ENCODE measurements at places on chromosomes 2 and 18.

DNA sequence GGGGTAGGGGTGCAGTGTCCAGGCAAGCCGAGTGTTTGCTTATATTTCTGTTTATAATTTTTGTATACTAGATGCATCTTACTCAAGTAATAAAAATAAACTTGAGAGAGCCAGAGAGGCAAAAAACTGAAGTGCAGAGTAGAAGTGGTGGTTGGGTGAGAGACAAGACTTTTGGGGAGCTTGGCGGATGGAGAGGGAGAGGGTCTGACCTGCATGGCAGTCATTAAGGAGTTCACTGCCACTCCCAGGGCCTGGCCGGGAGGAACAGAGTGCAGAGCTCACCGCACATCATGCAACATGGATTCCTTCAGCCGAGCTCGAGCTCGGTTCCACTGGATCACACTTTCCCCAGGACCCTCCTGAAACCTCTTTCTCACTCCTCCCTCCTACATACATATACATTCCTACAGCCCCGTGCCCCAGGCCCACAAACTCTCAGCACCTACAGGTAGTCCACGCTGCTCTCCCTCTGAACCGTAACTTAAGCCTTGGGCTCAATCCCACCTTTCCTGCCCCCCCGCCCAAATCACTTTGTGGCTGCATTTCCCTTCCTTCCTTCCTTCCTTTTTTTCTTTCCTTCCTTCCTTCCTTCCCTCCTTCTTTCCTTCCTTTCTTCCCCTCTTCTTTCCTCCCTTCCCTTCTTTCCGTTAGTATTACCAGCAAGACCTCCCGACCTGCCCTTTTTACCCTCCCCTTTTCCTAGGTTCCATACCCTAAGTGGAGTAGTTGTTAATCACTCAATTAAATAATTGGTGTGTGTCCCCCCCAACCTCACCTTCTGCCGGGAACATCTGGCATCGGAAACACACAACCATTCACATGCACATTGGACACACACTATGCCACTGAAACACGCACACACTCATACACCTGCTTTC lies 37.1 kb upstream of the ATP6V1B1 start:
- DNase-seq, result no peak

- DNase-seq, result peak; percentile 68
Measured at GRCh38 chr2:63029058-63029457, 21.6 kb upstream of the OTX1 start.

- no peak for DNase-seq
Measured at GRCh38 chr18:63199743-63200241, 119.8 kb downstream of the BCL2 start.

DNA sequence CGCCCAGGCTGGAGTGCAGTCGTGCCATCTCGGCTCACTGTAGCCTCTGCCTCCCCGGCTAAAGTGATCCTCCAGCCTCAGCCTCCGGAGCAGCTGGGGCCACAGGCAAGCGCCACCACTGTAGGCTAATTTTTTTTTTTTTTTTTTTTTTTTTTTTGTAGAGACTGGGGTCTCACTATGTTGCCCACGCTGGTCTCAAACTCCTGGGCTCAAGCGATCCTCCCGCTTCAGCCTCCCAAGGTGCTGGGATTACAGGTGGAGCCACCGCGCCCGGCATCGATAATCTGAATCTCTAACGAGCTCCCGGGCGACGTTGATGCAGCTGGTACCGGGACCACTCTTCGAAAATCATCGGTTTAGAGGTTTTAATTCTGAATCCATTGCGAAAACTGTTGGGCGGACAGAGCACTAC lies 520 bp upstream of the CYP20A1 start:
- no peak for DNase-seq

- DNase-seq, result no peak
Measured at GRCh38 chr2:152155209-152155608, 20.4 kb downstream of the STAM2 start.

DNA sequence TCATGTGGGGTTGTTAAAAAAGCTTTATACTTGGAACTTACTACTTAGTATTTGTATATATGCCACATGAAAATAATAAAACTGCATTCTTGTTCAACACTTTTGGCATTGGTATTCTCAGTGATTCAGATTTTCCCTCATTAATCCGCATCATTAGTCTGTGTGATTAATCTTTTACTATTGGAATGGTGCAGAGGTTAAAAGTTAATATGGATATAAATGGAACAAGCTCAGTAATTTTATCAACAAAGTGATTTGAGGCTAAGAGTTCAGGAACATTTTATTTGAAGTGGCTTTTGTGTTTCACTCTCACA lies 45.4 kb upstream of the REG3G start:
- DNase-seq, result no peak

DNA sequence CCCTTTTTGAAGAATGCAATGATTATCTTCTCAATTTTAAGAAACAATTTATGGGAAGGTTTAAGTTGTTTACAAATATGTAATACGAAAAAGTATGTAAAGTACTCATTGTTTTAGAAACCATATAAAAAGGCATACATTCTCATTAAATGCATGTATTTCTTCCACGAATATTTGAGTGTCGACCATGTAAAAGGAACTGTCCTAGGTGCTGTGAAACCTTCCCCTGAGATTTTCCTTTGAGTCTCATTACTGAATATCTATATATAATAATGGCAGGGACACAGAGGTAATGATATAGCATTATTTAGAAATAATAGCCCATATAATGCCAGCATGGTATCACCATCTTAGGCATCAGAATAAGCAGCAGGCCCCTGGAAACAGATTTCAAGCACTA lies 239.3 kb downstream of the ERBB4 start:
- DNase-seq, result no peak

- no peak for DNase-seq
Measured at GRCh38 chr2:46802665-46803546, 112.7 kb downstream of the MCFD2 start.

- no peak for DNase-seq
Measured at GRCh38 chr2:14194233-14194632, 438.3 kb upstream of the LRATD1 start.

DNA sequence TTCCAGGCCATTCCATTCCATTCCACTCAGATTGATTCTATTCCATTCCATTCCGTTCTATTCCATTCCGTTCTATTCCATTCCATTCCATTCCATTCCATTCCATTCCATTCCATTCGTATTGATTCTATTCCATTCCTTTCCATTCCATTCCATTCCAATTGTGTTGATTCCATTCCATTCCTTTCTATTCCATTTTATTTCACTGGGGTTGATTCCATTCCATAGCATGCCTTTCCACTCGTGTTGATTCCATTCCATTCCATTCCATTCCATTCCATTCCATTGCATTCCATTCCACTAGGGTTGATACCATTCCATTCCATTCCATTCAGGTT lies 1142.3 kb downstream of the RPIA start:
- DNase-seq, result no peak

DNA sequence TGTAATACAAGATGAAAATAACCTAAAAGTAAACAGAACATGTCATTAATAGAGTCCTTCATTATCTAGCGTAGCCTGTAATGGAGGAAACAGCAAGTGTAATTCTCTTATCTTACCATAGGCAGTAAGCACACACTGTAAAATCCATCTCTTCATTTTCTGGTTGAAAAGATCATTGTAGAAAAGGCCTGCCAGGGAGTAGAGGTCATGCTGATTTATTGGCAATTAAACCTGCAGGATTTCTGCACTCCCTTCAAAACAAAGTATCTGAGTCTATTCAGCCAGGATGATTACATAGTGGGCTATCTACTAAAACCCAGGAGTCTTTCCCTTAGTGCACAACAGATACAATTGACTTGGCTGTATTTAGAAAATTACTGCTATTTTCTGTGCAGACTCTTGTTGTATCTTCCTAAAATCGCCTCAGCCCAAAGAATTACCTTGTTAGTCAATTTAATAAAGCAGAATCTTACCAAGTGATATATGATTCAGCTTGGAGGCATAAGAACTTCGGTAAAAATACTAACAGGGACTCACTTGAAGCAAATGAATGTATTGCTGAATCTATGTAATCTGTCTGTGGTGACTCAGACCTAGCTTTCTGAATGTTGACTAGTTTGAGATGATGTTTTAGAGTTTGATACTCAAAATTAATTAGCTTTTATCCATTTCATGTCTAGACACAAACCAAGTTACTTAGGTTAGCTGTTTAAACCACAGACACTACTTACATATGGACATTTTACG lies 250.4 kb upstream of the STON1 start:
- no peak for DNase-seq

DNA sequence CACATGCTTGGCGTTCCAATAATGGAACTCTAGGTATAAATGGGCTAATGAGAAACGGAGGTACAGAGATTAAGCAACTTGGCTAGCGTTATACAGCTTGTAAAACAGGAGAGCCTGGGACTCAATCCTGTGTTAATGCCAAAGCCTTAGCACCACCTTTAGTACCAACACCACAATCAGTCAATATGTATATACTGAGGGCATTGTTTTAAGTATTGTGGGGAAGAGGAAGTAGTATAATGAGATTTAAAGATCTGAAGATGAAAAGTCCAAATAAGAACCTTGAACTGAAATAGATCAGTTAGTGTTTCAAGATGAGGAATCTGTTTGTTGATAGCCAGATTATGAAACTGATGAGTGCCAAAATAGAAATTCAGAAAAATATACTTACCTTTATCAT lies 8.1 kb downstream of the MARS2 start:
- DNase-seq, result no peak

DNA sequence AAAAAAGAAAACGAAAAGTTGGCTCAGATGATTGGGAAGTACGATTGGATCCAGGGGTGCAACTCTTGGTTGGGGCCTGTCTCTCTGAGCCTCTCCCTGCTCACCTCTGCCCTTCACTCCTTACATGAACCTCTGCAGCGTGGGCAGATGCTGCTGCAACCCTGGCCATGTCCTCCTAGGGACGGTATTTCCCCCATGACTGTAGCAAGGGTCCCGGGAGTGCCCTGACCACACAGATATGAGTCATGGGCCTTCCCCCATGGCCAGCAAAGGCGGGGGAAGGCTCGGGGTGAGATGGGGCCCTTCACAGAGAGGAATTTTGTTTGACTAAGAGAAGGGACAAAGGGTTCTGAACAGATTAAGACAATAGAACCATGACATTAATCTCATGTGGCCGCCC lies 129.0 kb downstream of the NCK2 start:
- DNase-seq, result peak; percentile 83

GRCh38 chr2:95734976-95735890 lies 143.4 kb downstream of the TRIM43 start:
- no peak for DNase-seq

DNA sequence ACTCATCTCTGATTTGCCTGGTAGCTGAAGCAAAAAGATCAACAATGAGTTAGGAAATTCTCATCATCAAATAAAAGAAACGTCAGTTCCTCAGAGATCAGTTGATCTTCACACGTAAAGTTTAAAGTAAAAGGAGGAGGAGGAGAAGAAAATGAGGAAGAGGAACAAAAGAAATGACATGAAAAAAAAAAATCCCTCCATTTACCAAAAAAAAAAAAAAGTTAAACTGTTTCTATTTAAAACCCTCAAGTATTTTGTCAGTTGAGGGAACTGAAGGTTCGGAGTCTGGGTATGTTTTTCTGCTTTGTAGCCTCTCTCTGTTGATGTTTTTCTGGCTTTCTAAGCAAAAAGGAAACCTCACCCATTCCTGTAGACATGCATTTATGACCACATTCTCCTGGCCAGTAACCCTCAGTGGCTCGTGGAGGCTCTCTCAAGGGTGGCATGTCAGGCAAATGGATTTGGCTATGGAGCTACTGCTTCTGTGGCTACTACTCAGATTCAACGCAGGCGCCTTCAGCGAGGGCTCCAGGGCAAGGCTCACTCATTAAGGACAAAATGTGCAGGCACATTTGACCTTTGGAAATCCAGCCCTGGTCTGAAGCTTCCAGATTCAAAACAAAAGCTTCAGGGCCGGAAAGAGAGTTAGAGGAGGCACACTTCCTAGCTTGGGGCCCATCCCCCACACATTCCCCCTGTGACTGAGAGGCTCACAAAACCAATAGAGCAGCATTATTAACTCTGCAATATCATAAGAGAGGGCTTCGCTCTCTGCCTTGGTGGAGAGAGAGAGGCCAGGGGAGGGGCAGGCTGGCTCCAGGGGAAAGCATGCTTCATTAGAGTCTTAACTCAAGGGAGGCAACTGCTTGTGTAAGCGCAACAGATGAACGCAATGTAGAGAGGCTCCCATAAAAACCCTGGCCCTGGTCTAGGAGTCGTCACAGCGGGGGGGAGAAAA lies 22.3 kb downstream of the KLF7 start:
- DNase-seq, result no peak

GRCh38 chr2:173075056-173075780 lies 428 bp upstream of the MAP3K20 start:
- no peak for DNase-seq

DNA sequence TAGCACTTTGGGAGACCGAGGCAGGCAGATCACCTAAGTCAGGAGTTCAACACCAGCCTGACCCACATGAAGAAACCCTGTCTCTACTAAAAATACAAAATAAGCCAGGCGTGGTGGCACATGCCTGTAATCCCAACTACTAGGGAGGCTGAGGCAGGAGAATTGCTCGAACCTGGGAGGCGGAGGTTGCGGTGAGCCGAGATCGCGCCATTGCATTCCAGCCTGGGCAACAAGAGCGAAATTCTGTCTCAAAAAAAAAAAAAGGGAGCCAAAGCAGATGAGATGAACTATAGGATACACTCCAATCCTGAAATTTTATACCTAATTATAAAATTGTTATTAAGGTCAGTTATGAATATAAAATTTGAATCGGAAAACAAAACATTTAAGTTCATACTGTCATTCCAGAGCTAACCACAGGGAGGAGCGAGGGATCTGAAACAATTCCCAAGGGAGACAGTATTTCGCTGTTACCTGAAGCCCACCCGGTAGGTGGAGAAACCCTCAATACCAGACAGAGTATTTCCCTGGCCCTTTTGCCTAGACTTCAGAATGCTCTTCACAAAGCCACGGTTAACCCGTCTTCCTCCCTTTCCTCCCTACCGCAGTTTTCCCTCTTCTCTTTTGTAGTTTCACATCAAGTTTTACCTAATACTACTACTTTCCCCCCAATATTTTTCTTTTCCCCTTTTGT lies 1.4 kb downstream of the PPM1G start:
- no peak for DNase-seq

DNA sequence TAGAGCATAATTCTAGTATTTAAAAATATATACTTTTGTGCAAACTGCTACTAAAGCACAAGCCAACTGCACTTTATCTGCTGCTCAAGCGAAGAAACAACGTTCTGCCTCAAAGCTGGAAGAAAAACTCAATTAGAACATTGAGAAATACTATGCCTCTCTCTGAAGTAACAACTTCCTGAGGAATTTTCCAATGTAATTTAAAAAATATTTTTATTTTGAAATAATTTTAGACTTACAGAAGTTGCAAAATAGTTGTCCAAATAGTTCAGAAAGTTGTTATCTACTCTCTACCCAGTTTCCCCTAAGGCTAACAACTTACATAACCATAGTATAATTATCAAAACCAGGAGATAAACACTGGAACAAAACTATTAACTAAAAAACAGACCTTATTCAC lies 12.3 kb upstream of the POLI start:
- DNase-seq, result no peak

DNA sequence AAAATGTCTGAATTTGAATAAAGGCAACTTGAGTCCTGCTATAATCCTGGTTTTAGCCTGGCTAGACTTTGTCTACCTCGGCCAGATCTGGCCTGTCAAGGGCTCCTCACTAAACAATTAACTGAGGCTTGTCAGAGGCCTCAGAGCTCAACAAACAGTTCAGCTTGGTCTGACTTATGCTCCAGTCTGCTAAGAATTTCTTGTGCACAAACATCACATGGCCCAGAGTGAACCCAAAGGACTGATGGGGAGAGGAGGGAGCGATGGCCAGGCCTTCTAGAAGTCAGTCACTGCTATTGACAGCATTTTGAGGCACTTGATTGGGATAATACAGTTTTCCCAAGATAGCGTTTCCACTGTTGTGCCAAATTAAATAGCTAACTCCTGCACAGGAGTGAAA lies 555.1 kb upstream of the ID2 start:
- no peak for DNase-seq

GRCh38 chr2:179558010-179558934 lies 293.6 kb upstream of the SESTD1 start:
- no peak for DNase-seq
